ENCODE measurements at places on chromosomes 16 and 17. TPM values are rescaled to one million over a fixed set of nuclear protein-coding genes. Genes with fewer than 3 reads are reported as not detected.
A peak's percentile ranks its signal among the peaks of the same experiment; 100 is the strongest.

GRCh38 chr16:25033852-25034251 is 18.7 kb upstream of the ARHGAP17 start:
- H3K4me3 ChIP-seq = no peak overlapping the region
- peaks cover 14% of the 10 kb centered on the region for H3K4me1 ChIP-seq

GRCh38 chr16:48956620-48957019 is 325.0 kb downstream of the CBLN1 start:
- H3K4me1 ChIP-seq = peaks cover 12% of the 10 kb centered on the region
- H3K36me3 ChIP-seq = no peaks in the 10 kb centered on the region
- DNase-seq = no peak

GRCh38 chr16:89155184-89155679 is 16.3 kb upstream of the CDH15 start:
- no peak overlapping the region for H3K27ac ChIP-seq
- no peak for DNase-seq
- peaks cover 16% of the 10 kb centered on the region for H3K36me3 ChIP-seq
- H3K4me3 ChIP-seq = no peak overlapping the region
- no peaks in the 10 kb centered on the region for H3K27me3 ChIP-seq

DNA sequence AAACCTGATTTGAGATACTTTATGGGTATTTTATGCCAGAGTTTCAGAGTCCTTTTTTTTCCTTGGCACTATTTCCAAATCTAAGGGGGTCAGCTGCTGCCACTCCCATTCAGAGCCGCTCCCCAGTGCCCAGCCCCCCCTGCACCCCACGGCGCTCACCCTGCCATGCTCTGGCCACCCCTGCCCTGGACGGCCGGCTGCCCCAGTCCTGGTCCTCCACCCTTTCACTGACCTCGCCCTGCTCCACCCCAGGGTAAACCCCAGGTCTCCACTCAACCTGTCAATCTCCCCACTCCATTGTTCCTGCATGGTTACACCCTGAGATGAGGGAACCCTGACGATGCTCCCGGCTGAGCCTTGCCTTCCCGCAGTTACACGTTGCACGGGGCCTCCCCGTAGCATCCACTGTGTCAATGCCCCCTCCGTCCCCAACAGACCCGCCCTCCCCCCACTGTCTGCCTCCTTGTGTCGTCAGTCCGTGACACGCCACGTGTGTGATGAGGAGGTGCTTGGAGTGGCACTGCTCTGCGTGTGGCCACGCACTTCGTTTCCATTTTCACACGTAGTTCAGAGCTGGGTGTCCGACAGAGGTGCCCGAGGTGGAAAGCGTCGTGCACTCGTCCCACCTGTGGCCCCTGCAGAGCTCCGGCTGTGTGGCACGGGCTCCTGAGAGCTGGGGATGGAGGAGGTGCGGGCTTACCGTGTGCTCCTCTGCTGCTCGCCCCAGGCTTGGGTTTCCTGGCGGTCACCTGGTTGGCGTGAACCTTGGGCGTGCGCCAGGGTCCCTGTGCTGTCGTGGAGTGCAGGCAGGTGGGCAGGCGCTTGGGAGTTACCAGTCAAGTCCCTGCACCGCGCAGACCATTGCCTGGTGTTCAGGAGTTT is 116.5 kb downstream of the BANP start:
- no peak overlapping the region for H3K27ac ChIP-seq
- H3K27me3 ChIP-seq = no peaks in the 10 kb centered on the region
- peaks cover 11% of the 10 kb centered on the region for H3K4me1 ChIP-seq
- DNase-seq = peak; percentile 15
- H3K36me3 ChIP-seq = peaks cover 18% of the 10 kb centered on the region

- H3K4me1 ChIP-seq = peaks cover 8% of the 10 kb centered on the region
- no peaks in the 10 kb centered on the region for H3K36me3 ChIP-seq
- H3K4me3 ChIP-seq = no peak overlapping the region
- H3K27ac ChIP-seq = no peak overlapping the region
These were observed 414.1 kb upstream of the CDH8 start for GRCh38 chr16:62450291-62450690.

GRCh38 chr17:56149266-56150036 is 3.8 kb upstream of the ANKFN1 start:
- H3K27me3 ChIP-seq = peaks cover 68% of the 10 kb centered on the region
- H3K4me3 ChIP-seq = no peak overlapping the region
- no peaks in the 10 kb centered on the region for H3K36me3 ChIP-seq

DNA sequence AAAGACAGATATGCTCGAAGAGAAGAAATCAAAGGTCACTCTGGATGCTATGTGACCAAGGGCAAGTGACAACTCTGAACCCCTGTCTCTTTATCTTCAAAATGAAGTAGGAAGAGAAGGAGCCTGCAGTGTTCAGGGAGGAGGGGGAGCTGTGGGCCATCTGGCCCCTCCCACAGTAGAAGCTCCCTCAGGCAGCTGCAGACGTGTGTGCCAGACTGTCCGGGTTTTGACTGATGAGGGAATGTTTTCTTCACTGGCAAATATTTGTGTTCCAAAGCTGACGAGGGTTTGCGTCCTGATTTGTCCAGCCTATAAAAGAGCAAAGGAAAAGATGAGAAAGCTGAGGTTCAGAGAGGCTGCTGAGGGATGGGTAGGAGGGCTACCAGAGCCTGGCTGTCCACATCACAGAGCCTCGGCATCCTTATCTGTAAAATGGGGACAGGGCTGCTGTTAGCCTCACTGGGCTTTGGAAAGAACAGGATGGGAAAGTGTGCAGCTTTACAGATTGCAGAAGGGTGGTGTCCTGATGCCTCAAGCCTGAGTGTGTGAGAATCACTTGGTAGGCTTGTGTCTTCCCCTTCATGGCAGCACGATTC is 1.8 kb upstream of the GINS2 start:
- no peak overlapping the region for H3K4me3 ChIP-seq
- H3K27ac ChIP-seq = no peak overlapping the region
- peaks cover 15% of the 10 kb centered on the region for H3K4me1 ChIP-seq
- no peak for DNase-seq

DNA sequence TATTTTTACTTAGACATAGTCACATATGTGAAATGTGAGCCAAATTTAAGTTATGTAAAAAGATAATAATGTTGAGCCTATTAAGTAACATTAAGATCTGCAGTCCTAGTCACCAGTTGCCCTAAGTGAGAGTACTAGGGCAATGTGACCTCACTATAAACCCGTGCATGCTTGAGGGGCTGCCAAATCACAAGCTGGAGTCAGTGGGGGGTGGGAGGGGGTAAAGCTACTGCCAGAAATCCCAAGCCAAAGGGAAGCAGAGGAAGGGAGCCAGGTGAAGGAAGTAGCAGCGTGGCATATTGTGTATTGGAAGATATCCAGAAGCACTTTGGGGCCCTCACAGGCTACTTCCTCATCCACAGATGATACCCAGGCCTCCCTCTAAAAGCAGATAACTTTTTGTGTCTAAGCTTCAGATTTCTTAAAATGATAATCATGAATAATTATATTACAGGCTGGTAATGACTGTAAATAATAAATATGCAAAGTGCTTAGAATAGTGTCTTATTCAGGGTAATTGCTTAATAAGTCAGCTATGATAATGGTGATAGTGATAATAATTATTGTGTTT is 134.1 kb downstream of the CA10 start:
- DNase-seq = no peak
- H3K36me3 ChIP-seq = no peaks in the 10 kb centered on the region

DNA sequence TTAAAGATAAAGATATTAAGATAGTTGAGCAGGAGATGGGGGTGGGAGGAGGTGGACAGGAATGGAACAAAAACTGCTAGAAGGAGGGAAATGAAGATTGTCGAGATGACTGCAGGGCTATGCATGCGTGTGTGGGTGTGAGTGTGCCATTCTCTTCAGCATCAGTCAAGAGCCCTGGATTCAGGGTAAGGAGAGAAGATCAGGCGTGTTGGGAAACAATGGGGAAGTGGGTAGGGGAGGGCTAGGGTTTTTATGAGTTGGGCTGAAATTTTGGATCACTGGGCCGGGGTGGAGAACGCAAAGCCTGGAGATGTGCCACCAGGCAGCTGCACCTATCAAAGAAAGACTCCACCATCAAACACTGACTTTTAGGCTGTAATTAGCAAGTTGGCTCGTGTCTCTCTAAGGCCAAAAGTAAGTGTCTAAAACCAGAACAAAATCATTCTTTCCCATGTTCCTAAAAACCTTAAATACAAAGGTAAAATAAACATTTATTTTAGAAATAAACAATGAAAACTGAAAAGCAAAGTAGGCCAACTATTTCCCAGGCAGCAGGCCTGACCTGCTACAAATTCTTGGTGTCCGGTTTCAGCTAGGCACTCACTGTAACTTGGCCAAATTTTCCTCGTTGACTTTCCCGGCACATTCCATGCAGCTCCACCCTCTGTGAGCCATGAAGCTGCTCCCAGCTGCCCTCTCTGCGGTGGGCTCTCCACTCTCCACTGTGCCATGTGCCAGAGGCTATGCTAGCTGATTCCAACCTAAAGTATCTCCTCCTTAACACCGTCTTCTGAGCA is 4.2 kb downstream of the CDRT4 start:
- H3K27me3 ChIP-seq = no peaks in the 10 kb centered on the region
- DNase-seq = no peak
- peak overlapping the region; percentile 77 for H3K27ac ChIP-seq
- peaks cover 14% of the 10 kb centered on the region for H3K36me3 ChIP-seq
- H3K4me3 ChIP-seq = no peak overlapping the region
- H3K4me1 ChIP-seq = peaks cover 15% of the 10 kb centered on the region

DNA sequence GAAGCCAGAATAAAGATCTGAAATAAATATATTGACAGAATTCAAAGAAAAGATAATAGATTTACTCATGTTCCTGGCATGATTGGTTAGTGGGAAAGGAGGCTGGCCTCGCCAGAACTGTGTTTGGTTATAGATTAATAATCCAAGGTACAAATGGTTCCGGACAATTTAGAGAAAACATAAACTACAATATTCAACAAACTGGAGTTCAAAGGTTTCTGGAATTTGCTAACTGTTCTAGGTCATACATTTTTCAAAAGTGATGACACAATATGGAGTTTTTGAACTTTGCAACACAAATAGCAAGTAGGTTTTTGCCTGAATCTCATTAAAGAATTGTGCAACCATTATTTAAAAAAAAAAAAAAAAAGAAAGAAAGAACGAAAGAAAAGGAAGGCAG is 251.7 kb upstream of the SALL1 start:
- no peaks in the 10 kb centered on the region for H3K4me1 ChIP-seq
- H3K4me3 ChIP-seq = no peak overlapping the region
- H3K36me3 ChIP-seq = no peaks in the 10 kb centered on the region
- H3K27ac ChIP-seq = no peak overlapping the region
- H3K27me3 ChIP-seq = no peaks in the 10 kb centered on the region
- DNase-seq = no peak

GRCh38 chr17:71267668-71268067 is 853.2 kb upstream of the SOX9 start:
- no peak overlapping the region for H3K27ac ChIP-seq
- H3K36me3 ChIP-seq = peaks cover 18% of the 10 kb centered on the region
- DNase-seq = no peak
- no peak overlapping the region for H3K4me3 ChIP-seq
- H3K4me1 ChIP-seq = no peaks in the 10 kb centered on the region

DNA sequence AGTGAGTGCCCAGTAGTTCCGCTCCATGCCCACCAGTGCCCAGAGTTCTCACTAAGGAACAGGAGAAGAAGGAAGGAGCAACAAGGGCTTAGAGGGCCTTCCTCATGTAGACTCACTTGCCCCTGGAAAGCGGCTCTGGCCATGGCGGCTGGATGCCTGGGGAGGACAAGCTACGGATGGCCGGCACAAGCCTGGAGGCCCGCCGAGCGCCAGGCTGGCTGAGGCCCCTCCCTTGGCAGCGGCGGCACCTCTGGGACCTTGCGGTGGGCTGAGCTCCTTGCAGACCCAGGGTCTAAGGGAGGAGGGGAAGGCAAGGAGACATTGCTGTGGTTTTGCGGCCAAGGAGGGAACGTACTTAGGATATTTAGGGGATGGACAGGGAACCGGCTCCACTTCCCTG is 160.1 kb downstream of the SALL1 start:
- H3K4me1 ChIP-seq = no peaks in the 10 kb centered on the region
- no peaks in the 10 kb centered on the region for H3K36me3 ChIP-seq
- no peak overlapping the region for H3K4me3 ChIP-seq
- H3K27me3 ChIP-seq = peaks cover 3% of the 10 kb centered on the region
- H3K27ac ChIP-seq = no peak overlapping the region

DNA sequence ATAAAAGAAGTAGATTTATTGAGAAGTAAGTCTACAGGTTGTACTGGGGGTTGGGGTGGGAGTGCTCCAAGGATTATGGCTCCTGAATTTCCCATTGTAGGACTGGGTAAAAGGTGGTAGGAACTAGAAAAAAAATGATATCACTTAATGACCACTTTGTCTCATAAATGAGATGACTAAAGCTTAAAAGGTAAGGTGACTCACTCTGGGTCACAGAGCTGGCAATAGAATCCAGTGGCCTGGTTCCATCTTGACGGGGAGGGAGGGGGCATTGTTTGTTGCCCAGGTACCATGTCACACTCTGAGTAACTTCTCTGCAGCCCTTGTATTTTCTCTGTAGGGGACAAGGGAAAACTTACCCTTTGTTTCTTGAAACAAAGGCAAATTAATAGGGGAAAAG is 126.1 kb downstream of the PITPNC1 start:
- no peaks in the 10 kb centered on the region for H3K4me1 ChIP-seq
- no peaks in the 10 kb centered on the region for H3K27me3 ChIP-seq
- H3K36me3 ChIP-seq = peaks cover 7% of the 10 kb centered on the region
- no peak overlapping the region for H3K27ac ChIP-seq
- H3K4me3 ChIP-seq = no peak overlapping the region
- no peak for DNase-seq

GRCh38 chr17:43768382-43768781 is 9.8 kb upstream of the SOST start:
- H3K27me3 ChIP-seq = no peaks in the 10 kb centered on the region
- peaks cover 38% of the 10 kb centered on the region for H3K36me3 ChIP-seq
- DNase-seq = no peak
- no peaks in the 10 kb centered on the region for H3K4me1 ChIP-seq
- no peak overlapping the region for H3K27ac ChIP-seq
- no peak overlapping the region for H3K4me3 ChIP-seq

Gene GNGT2
- not detected for total RNA-seq

Gene PRAC1
- 14.0 TPM for total RNA-seq

Gene PRDM7
- not detected for total RNA-seq

Gene MFAP4
- 213 TPM for total RNA-seq
